ENCODE measurements at places on chromosomes 1 and 21.
A peak's percentile ranks its signal among the peaks of the same experiment; 100 is the strongest.

DNA sequence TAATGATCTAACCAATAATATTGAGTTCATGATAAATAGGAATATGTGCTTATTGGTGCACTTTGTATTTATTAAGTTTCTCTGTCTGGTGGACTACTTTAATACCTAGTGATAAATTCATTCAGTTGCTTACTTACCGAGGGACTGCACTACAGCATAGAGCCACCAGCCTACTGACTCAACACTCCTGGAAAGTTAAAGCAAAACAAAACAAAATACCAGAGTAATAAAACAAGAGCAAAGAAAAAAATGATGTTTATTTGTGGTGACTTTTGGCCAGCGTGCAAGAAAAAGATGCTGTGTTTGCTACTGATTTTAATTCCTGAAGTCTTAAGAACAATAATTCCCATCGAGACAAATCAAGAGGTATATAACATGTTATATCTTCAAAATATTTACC lies 586.3 kb downstream of the PLA2G4A start:
- DNase-seq, result no peak
- no peak overlapping the region for H3K4me3 ChIP-seq
- no peaks in the 10 kb centered on the region for H3K36me3 ChIP-seq
- no peaks in the 10 kb centered on the region for H3K4me1 ChIP-seq

DNA sequence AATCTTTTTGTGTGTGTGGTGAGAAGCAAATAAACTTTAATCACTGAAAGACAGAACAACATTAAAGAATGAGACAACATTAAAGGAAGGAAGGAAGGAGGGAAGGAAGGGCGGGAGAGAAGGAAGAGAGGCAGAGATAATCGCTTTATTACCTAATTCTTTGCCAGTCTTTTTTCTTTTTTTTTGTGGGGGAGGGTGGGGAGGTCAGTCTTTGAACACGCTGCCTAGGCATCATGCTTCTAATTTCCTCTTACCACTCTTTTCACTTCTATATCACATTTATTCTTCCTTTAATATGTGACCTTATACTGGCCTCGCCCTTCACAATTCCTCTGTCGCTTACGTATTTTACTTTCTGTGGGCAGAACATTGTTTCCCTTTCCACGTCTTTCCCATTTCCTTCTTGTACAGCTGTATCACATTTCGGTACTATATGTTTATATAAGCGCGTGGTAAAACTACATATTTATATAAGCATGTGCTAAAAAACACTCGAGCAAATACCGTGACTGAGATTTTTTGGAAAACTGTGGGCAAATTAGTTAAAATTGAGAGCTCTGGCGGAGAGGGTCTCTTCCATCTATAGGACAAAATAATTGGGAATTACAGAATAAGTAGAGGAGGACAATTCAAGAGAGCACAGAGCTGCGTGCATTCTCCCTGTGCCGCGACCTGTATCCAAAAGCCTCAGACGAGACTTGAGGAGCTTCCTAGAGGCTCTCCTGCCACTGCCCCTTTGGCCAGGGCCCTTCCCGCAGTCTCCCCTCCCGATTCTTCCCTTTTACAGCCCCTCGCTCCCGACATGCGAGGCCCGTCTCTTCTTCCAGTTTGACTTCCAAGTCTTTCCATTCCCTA lies 823 bp upstream of the PRKAA2 start:
- H3K4me3 ChIP-seq, result no peak overlapping the region
- H3K4me1 ChIP-seq, result peaks cover 3% of the 10 kb centered on the region
- H3K36me3 ChIP-seq, result no peaks in the 10 kb centered on the region
- peaks cover 3% of the 10 kb centered on the region for H3K27me3 ChIP-seq
- H3K27ac ChIP-seq, result no peak overlapping the region

DNA sequence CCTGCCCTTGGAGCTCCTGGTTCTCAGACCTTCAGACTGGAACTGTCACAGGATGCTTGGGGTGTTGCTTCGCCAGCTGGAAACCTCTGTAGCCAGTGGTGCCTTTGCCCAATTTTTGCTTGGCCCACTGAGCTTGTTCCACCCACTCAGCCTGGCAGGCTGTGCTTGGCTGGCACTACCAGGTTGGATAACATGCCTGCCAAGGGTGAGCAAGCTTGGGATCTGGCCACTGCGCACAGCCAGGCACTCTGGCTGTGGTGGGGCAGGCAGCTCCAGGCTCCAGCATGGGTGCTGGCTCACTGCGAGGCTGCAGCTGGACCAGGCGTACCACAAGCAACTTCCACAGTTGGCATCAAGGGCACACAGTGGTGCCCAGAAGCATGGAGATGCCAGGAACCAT lies 967.8 kb upstream of the NCAM2 start:
- DNase-seq, result no peak
- H3K4me3 ChIP-seq, result no peak overlapping the region

DNA sequence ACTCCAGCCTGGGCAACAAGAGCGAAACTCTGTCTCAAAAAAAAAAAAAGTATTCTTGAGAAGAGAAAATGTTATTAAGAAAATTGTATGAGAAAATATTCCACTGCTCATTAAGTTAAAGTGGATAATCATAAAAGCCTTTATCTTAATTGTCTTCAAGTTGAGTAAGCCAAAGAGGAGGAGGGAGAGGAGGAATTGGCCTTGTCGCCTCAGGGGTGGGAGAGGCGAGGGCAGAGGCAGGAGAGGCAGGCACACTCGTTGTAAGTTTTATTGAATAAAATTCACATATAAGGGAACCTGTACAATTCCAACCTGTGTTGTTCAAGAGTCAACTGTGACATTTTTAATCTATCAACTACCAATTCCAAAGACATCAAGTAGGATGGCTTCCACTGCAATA lies 820.3 kb downstream of the USP25 start:
- H3K27ac ChIP-seq, result no peak overlapping the region
- H3K36me3 ChIP-seq, result no peaks in the 10 kb centered on the region
- no peaks in the 10 kb centered on the region for H3K4me1 ChIP-seq
- no peaks in the 10 kb centered on the region for H3K27me3 ChIP-seq
- no peak overlapping the region for H3K4me3 ChIP-seq

GRCh38 chr1:93783876-93784275 lies 95.1 kb downstream of the DNTTIP2 start:
- no peak overlapping the region for H3K4me3 ChIP-seq
- H3K27ac ChIP-seq, result no peak overlapping the region
- no peak for DNase-seq
- no peaks in the 10 kb centered on the region for H3K36me3 ChIP-seq

DNA sequence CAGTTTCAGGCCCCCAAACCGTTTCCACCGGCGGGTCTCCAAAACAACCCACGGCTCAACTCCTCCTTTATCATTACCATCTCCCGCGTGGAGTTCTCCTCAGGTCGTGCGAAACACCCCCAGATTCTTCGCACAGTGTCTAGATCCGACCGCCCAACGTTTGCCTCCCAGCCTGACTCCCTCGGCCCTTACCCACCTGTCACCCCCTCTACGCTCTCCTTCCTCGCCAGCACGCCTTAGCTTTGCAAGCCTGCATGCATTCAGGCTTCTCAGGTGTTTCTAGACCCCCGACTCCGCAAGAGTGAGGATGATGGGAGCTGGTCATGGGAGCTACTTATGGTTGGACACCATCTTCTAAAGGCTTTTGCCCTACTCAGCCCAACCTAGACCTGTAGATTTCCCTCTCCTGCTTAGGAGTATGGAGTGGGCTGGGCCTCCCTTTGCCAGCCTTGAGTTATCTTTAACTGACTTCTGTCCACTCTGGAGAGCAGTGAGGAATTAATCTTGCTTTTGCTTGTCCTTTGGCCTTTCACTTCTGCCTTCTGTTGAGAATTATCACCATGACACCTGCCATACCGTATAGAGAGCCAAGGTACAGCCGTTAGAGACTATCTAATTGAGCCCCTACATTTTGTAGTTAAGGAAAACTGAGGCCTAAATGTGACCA lies 865 bp downstream of the ATP5IF1 start:
- H3K4me1 ChIP-seq, result peaks cover 13% of the 10 kb centered on the region
- DNase-seq, result no peak
- peak overlapping the region; percentile 79 for H3K27ac ChIP-seq

GRCh38 chr21:39105341-39105765 lies 77.9 kb downstream of the PSMG1 start:
- DNase-seq, result no peak
- H3K4me3 ChIP-seq, result no peak overlapping the region
- no peaks in the 10 kb centered on the region for H3K36me3 ChIP-seq
- no peak overlapping the region for H3K27ac ChIP-seq
- no peaks in the 10 kb centered on the region for H3K27me3 ChIP-seq

GRCh38 chr21:26154753-26155152 lies 15.8 kb downstream of the APP start:
- H3K4me3 ChIP-seq, result no peak overlapping the region
- no peaks in the 10 kb centered on the region for H3K27me3 ChIP-seq
- no peaks in the 10 kb centered on the region for H3K36me3 ChIP-seq
- H3K4me1 ChIP-seq, result no peaks in the 10 kb centered on the region

- no peaks in the 10 kb centered on the region for H3K4me1 ChIP-seq
- peaks cover 7% of the 10 kb centered on the region for H3K36me3 ChIP-seq
- H3K27me3 ChIP-seq, result no peaks in the 10 kb centered on the region
- no peak for DNase-seq
- H3K4me3 ChIP-seq, result no peak overlapping the region
- no peak overlapping the region for H3K27ac ChIP-seq
These were observed 136.1 kb downstream of the GPATCH2 start for GRCh38 chr1:217494767-217495166.

- no peaks in the 10 kb centered on the region for H3K4me1 ChIP-seq
- DNase-seq, result no peak
- no peaks in the 10 kb centered on the region for H3K27me3 ChIP-seq
- H3K4me3 ChIP-seq, result no peak overlapping the region
- no peaks in the 10 kb centered on the region for H3K36me3 ChIP-seq
These were observed 201.1 kb downstream of the MATN1 start for GRCh38 chr1:30522031-30523004.

- no peak overlapping the region for H3K4me3 ChIP-seq
- no peak for DNase-seq
- H3K27ac ChIP-seq, result no peak overlapping the region
- H3K27me3 ChIP-seq, result no peaks in the 10 kb centered on the region
- no peaks in the 10 kb centered on the region for H3K36me3 ChIP-seq
These were observed 160.5 kb upstream of the CACYBP start for GRCh38 chr1:174839211-174839610.

DNA sequence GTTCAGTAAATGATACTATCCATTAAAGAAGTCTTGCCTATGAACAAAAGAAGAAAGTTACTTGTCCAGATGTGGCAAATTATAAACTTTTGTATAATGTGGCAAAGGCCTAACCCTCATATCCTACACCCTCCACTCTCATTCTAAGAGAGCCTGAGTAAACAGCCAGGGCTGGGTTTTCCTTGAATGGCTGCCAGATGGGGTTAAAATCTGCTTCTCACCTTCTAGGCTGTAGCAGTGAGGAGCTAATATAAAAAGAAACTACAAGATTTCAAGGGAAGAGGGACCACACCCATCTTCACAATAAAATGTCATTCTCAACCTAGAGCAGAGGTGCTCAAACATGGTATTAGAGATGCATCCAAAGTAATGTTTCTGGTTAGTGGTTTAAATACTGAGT lies 8.9 kb downstream of the RABIF start:
- H3K4me1 ChIP-seq, result no peaks in the 10 kb centered on the region
- H3K4me3 ChIP-seq, result no peak overlapping the region
- no peak for DNase-seq
- H3K27ac ChIP-seq, result no peak overlapping the region
- peaks cover 27% of the 10 kb centered on the region for H3K36me3 ChIP-seq

- DNase-seq, result no peak
- no peaks in the 10 kb centered on the region for H3K27me3 ChIP-seq
- H3K36me3 ChIP-seq, result no peaks in the 10 kb centered on the region
- no peaks in the 10 kb centered on the region for H3K4me1 ChIP-seq
- no peak overlapping the region for H3K4me3 ChIP-seq
- no peak overlapping the region for H3K27ac ChIP-seq
These were observed 12.4 kb downstream of the SLC26A9 start for GRCh38 chr1:205930799-205931281.

DNA sequence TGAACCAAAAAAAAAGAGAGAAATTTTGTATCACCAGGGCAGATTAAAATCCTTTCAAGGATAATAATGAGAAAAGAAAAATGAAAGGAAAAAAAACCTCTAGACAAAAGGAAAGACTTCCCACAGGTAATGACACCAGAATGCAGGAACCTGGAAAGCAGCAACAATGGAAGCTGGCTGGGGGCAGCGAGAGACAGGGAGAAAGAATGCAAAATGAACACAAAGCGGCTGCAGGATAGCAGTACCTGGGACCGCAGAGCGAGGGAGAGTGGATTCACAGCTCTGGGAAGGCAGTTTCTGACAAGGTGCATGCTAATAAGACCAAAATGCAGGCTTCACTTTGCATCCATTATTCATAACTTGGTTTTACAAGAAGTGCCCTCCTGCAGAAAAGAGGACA lies 349.0 kb downstream of the SIPA1L2 start:
- H3K27me3 ChIP-seq, result no peaks in the 10 kb centered on the region
- H3K4me1 ChIP-seq, result no peaks in the 10 kb centered on the region
- H3K4me3 ChIP-seq, result no peak overlapping the region
- DNase-seq, result no peak

- H3K36me3 ChIP-seq, result no peaks in the 10 kb centered on the region
- H3K27ac ChIP-seq, result no peak overlapping the region
- H3K4me3 ChIP-seq, result no peak overlapping the region
These were observed 8.4 kb downstream of the EGLN1 start for GRCh38 chr1:231413749-231414082.

DNA sequence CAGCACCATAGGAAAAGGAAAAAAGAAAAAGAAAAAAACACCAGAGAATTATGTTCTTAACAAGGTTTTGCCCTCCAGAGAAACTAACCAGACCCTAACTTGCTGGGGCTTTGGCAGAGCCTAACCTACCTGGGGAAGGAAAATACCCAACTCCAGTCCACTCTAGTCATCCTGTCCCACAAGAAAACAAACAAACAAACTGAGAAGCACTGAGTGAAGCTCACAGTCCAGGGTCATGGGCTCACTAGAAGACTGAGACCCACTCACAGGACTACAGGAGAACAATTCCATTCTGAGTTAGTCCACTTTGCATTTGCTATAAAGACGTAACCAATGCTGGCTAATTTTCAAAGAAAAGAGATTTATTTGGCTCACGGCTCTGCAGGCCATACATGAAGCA lies 543.4 kb downstream of the SMYD3 start:
- H3K36me3 ChIP-seq, result no peaks in the 10 kb centered on the region
- DNase-seq, result no peak
- no peaks in the 10 kb centered on the region for H3K27me3 ChIP-seq
- H3K4me3 ChIP-seq, result no peak overlapping the region
- no peaks in the 10 kb centered on the region for H3K4me1 ChIP-seq
- no peak overlapping the region for H3K27ac ChIP-seq

DNA sequence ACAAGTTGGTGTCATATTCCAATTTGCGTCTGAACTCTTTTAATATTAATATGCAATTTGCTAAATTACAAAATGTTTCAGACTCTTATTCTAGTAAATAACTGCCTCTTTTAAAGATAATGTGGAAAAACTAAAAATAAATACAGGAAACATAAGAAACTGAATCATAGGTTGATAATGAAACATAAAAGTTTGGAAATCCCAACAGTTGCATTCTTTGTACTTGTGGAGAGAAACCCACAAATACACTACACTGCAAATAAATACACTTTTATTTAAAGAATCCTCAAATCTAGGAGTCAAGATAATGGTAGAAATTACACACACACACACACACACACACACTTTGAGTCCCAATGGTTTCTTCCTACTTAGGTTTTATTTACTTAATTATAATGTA lies 5.2 kb downstream of the BRINP3 start:
- H3K4me3 ChIP-seq, result no peak overlapping the region
- H3K4me1 ChIP-seq, result no peaks in the 10 kb centered on the region
- DNase-seq, result no peak
- H3K36me3 ChIP-seq, result no peaks in the 10 kb centered on the region
- no peaks in the 10 kb centered on the region for H3K27me3 ChIP-seq
- H3K27ac ChIP-seq, result no peak overlapping the region

GRCh38 chr1:225611537-225612223 lies 41.2 kb downstream of the ENAH start:
- H3K36me3 ChIP-seq, result no peaks in the 10 kb centered on the region
- H3K4me1 ChIP-seq, result no peaks in the 10 kb centered on the region
- no peak for DNase-seq
- no peak overlapping the region for H3K27ac ChIP-seq
- no peak overlapping the region for H3K4me3 ChIP-seq
- no peaks in the 10 kb centered on the region for H3K27me3 ChIP-seq
